ENCODE measurements at places on chromosomes 1 and 21.

GRCh38 chr1:235852887-235853286 lies 13.8 kb downstream of the LYST start:
- no peak for DNase-seq

DNA sequence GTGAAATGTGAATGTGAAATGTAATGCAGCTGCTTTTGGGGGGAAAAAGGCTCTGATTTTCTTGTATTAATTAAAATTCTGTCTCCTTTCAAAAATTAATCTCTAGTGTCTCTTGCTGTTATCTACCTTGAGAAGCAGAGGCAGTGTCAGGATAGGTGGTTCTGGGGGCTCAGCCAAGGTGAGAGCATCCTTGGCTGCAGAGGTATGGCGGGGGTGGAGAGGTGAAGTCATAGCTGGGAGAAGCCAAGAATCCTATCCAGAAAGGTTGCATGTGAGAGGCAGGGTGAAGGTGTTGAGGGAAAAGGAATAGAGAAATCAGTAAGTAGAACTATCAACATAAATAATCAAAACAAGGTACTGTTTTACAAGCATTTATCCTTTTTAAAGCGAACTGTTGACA lies 181.2 kb downstream of the CACNA1E start:
- DNase-seq: no peak

GRCh38 chr1:159040893-159041724 lies 31.4 kb downstream of the IFI16 start:
- DNase-seq: no peak

DNA sequence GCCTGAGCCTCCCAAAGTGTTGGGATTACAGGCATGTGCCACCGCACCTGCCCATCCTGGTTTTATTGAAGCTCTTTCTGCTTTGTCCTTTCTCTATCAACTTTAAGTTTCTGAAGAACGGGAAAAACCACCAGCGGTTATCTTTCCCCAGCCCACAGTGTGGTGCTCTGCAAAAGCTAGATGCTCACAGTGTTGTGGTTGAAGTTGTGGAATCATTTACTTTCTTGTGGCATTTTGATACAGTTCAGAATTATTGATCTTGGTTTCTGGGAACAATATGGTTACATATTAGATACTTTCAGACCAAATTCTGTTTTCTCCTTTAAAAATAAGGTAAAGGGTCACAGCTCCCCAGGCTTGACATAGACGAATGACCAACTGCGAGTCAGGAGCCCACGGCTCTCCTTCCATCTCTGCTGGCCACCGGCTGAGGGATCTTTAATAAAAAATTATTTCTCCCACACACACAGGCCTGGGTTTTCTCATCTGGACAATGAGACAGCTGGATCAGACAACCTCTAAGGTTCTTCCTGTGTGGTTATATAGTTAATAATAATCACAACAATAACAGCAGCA lies 385.3 kb downstream of the SETD4 start:
- no peak for DNase-seq

- no peak for DNase-seq
Measured at GRCh38 chr21:43277481-43278351, 108.9 kb downstream of the CRYAA start.

- DNase-seq: no peak
Measured at GRCh38 chr21:41317458-41317857, 857 bp downstream of the FAM3B start.
